Aorta (tissue), 5 donors: ENCODE measurements at places on chromosomes 4 and X.

GRCh38 chr4:175308236-175308635, 390.1 kb downstream of the ADAM29 start:
- no peak for DNase-seq

- DNase-seq: no peak
Measured at GRCh38 chr4:45064741-45065140, 338.4 kb upstream of the GNPDA2 start.

DNA sequence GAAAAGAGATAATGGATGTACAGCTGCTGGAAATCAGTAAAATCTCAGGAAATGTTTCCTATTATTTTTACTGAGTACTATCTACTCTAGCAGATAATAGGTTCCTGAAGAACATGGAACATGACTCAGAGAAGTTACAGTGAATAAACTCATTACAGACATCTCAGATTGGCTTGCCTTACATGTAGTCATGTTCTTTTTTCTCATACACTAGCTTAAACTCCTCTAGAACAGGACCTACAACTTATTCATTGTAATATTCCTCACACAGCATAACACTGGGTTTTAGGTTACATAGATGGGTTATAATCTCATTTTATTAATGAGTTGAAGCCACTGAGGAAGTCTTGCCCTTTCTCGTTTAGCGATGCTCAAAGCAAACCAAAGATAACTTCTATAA, 86.9 kb upstream of the BMP2K start:
- no peak for DNase-seq

DNA sequence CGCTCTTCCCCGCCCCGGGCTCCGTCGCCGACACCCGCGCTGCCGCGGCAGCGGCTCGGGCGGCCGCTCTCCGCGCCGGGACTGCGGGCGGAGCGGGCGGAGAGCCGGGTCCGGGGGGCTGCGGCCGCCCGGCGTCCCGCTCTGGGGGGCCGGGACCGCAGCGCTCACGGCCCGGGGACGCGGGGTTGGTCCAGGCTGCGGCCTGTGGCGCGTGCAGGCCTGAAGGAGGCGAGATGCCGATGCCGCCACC, 492 bp downstream of the GALNT7 start:
- DNase-seq: no peak

DNA sequence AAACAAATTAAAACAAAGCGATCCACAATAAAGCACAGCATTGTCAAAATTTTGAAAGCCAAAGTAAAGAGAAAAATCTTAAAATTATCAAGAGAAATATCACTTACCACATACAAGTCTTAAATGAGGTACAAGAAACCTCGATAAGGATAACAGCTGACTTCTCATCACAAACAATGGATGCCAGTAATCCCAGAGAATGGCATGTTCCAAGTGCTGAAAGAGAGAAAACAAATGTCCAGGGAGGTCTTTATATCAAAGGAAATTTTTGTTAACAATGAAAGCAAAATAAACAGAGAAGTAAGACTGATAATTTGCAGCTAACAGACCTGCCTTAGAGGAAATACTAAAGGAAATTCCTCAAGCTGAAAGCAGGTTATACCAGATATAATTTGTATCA, 460.4 kb upstream of the HS3ST1 start:
- DNase-seq: no peak

DNA sequence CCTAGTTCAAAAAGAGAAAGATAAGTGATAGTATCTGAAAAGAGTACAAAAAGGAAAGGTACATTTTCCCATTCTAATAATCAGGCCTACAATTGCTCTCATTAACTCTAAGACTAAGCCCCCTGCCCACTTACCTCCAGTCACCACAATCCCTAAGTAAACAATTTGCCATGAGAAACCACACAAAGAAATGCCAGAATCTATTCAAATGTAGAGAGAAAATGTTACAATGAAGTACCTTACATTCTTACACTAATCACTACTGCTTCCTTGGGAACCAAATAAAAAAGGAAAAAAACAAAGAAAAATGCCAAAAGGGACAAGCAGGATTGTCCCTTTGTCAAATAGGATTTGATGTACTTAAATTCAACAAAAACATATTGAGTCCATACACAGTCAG, 188.2 kb upstream of the NRK start:
- DNase-seq: no peak

GRCh38 chrX:130746077-130746476, 156.9 kb downstream of the ENOX2 start:
- DNase-seq: no peak

GRCh38 chr4:24657768-24658617, 73.6 kb upstream of the DHX15 start:
- DNase-seq: no peak

DNA sequence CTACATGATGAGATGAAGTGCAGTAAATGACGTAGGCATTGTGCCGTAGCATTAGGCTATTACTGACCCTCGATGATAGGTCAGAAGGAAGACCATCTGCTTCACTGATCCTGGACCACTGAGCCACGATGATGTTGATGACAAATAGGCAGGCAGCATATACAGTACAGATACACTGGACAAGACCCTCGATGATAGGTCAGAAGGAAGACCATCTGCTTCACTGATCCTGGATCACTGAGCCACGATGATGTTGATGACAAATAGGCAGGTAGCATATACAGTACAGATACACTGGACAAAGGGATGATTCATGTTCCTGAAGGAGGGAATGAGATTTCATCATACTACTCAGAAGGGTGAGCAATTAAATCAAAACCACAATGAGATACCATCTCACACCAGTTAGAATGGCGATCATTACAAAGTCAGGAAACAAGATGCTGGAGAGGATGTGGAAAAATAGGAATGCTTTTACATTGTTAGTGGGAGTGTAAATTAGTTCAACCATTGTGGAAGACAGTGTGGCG, 50.9 kb downstream of the BEND4 start:
- DNase-seq: no peak
